NCI-H510A (cell line): ENCODE measurements at places on chromosomes 2 and 18.

GRCh38 chr2:151264157-151264825 lies 2.6 kb upstream of the RBM43 start:
- no peak for DNase-seq

GRCh38 chr18:59657012-59657411 lies 40.2 kb downstream of the CCBE1 start:
- DNase-seq = no peak

DNA sequence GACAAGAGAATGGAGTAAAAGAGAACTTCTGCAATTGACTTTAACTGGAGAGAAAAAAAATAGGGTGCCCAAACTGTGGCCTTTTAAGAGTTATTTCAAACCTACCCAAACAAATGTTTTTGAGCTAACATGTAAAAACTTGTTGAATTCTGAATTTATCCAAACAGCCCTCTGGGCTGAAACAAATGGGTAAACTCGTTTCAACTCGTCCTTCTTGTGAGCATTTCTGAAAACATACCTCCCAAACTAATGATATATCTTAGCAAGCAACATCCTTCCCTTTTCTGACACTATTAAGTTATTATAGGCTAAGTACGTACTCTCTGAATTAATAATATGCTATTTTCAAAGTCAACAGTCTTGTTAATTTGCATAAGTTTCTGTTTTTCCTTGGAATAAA lies 793.0 kb upstream of the ACVR2A start:
- DNase-seq = no peak

GRCh38 chr2:215531284-215531683 lies 95.4 kb upstream of the FN1 start:
- DNase-seq = no peak

DNA sequence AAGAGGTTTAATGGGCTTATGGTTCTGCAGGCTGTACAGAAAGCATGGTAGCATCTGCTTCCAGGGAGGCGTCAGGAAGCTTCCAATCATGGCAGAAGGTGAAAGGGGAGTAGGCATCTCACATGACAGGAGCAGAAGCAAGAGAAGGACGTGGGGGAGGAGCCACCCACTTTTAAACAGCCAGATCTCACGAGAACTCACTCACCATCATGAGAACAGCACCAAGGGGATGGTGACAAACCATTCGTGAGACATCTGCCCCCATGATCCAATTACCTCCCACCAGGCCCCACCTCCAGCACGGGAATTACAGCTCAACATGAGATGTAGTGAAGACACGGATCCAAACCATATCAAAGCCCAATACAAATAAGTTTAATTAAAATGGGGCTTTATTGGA lies 113.8 kb downstream of the ATL2 start:
- no peak for DNase-seq
